ENCODE measurements at places on chromosomes 13 and 19.
A peak's percentile ranks its signal among the peaks of the same experiment; 100 is the strongest.

- DNase-seq: no peak
Measured at GRCh38 chr19:35458731-35459391, 10.8 kb downstream of the FFAR2 start.

GRCh38 chr13:48295271-48295670, 8.3 kb upstream of the RB1 start:
- no peak for DNase-seq

DNA sequence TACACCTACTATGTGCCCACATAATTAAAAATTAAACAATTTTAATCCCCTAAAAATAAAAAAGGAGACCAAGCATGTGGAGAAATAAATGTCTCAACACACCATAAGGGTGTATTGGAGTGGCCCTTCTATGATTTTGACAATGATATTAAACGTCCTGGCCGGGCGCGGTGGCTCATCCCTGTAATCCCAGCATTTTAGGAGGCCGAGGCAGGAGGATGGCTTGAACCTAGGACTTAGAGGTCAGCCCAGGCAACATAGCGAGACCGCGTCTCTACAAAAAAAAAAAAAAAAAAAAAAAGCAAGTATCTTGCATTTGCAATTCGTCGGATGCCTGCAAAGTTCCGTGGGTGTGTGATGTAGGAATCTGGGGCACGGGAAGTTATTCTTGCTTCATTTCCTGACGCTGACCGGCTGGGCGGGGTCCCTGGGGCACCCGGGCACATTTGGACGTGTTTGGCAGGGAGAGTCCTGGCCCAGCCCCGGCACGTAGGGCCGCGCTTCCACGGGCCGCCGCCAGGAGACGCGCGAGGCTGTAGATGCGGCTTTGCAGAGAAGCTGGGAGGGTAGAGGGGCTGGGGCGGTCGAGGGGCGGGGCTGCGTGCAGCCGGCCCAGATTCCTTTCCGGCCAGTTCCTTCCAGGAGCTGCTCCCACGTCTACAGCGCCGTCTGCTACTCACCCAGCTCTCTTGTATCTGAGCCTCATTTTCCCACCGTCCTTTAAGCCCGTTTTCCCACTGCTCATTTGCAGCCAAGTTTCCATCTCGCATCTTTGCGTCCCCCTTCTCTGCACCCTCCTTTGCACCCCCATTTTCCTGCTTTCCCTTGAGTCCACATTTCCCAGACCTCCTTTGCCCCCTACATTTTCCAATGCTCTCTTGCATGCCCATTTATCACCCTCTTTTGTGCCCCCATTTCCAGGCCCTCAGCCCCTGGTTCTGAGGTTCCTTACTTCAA, 2.2 kb upstream of the TSPAN16 start:
- peak; percentile 89 for DNase-seq

- no peak for DNase-seq
Measured at GRCh38 chr13:30415430-30416030, 6.8 kb upstream of the UBE2L5 start.

GRCh38 chr19:27765912-27766725, 1446.8 kb downstream of the UQCRFS1 start:
- DNase-seq: no peak

- no peak for DNase-seq
Measured at GRCh38 chr19:33247441-33247819, 21.8 kb upstream of the SLC7A10 start.

GRCh38 chr19:50333737-50334617, 4.8 kb upstream of the KCNC3 start:
- no peak for DNase-seq

DNA sequence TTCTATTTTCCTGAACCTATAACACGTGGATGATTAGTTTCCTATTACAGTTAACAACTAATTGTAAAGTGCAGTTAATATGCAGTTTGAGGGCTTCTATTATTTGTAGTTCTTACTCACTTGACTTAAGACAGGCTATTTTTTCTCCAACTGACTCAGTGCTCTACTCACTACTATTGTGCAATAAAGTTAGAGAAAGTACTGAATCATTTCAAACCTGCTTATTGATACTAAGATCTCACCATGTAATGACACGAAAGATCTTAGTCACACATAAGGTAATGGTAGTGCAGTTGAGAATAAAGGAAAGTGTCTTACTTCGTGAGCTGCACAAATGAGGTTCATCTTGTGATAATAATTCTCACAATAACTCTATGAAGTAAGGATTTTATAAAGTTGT, 22.8 kb upstream of the ITM2B start:
- peak; percentile 90 for DNase-seq

DNA sequence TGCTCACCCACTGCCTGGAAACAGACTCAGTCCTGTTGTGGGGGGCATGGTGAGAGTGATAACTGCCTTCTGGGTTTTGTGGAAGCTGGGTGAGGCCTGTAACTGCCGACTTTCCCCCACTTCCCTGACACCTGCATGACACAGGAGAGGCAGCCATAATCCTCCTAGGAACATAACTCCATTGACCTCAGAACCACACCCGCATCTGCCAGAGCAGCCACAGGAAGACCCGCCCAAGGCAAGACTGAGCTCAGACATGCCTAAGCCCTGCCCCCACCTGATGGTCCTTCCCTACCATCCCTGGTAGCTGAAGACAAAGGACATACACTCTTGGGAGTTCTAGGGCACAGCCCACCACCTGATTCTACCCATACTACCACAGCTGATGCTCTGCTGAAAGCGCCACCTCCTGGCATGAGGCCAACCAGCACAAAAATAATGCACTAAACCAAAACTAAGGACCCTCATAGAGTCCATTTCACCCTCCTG, 326.7 kb downstream of the RBM26 start:
- no peak for DNase-seq

- peak; percentile 97 for DNase-seq
Measured at GRCh38 chr19:35702223-35703012, 1.9 kb upstream of the ZBTB32 start.

GRCh38 chr13:85650613-85651012, 148.6 kb downstream of the SLITRK6 start:
- DNase-seq: no peak

GRCh38 chr13:77267362-77267761, 59.5 kb downstream of the MYCBP2 start:
- DNase-seq: peak; percentile 64

DNA sequence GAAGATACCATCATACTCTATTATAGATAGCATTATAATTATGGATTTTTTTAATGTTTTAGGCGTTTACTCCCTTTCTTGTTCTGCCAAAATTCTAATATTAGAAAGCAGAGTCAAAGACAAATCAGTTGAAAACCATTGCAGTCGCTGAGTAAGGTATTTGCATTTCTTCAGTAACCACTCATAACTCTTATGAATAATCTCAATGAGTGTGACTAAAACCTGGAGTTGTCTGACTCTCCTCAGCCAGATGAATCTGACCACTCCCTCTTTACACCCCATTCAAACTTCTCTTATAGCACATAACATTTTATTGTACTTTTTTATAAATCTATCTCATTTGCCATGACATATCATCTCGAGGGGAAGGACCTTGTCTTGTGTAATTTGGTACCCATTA, 1006.5 kb downstream of the DIAPH3 start:
- DNase-seq: no peak
